ENCODE measurements at places on chromosomes 5 and 9.

DNA sequence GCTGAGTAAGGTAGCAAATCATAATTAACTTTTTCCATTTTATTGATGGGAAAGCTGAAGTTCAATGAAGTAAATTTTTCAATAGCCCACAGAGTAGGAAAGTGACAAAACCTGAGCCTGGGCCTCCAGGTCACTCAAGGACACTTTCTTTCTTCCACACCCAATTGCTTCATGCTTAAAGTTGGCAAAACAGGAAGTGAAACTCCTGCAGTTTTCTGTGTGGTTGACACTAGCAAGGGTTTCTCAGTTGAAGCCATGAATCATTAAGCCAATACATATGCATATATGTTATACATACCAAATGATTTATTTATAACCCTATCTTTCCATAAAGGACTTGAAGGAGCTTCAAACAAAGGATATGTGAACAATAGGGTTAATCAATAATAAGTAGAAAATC lies 13.9 kb downstream of the TLR4 start:
- no peak for DNase-seq

DNA sequence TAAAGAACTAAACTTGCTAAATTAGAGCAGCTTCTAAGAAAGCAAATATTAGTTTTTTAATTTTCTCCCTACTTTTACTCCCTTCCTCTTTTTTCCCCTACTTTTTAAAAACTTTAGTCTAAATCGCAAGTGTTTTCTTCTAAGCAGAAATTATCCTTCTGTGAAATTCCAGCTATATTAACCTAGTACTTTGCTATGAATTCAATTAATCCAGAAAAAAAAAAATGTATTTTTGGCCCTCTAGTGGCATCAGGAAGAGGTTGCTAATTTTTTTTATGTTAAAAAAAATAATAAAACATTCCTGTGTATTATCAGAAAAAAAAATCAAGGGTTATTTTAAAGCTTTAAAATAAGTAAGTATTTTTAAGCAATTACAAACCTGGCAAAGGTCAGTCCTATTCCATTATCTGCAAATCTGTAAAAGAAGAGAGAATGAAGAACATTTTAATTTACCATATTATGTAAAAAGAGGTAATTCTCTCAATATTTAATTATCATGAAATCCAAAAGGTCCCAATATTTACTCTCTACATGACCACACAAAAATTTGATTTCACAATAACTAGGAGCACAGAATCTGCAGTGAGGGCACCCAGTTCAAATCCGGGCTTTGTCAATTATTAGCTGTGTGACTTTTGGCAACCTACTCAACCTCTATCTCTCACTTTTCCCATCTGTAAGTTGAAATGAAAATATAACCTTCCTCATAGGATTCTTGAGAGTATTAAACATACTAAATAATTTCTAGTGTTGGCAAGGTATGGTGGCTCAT lies 52.0 kb downstream of the CEMIP2 start:
- DNase-seq: no peak

DNA sequence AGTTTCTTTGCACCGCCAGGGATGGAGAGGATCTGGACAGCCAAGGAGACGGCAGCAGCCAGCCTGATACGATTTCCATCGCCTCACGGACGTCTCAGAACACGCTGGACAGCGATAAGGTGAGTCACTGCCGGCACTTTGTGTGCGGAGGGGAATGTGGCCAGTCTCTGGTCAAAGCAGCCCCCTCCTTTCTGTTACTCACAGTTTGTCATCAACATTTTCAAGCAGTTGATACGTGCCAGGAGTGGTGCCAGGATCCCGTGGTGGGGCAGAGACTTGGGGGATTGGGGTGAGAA lies 175.1 kb upstream of the OTULINL start:
- no peak for DNase-seq

DNA sequence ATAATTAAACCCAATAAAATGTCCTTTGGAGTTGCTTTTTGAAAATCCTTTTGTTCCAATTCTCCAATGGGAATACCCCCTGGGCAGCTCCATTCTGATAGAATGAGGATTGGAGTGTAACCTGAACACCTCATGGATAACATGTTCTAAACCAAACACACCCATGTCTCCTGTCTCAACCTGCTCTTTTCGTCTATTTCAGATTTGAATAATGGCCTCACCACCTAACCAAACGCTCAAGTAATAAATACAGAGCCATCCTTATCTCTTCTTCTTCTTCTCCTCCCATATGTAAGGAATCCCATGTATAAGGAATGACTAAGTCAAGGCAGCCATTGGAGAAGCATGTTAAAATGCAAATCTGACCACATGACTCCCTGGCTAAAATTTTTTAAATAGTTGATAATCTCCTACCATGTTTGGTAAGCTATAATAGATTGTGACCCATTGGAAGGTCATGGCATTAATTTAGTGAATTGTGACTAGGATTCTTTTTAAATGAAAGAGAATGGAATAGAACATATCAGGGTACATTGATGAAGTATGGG lies 26.0 kb downstream of the ELL2 start:
- no peak for DNase-seq

DNA sequence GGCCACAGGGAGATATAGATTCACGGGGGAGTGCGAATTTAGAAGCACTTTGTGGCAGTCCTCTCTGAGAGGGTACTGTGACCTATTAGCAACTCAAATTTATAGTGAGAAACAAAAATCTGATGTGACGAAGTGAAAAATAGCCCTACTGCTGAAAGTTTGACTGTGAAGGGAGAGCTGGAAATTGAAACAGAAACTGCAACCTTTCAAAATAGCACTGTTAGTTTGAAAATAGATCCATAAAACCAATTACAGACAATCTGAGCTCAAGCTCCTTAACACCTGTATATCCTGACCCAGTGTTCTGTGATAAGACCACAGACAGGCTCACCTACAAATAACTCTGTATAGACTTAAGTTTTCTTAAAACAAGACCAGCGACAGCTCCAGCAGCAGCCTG lies 420.1 kb downstream of the IRX1 start:
- DNase-seq: no peak

DNA sequence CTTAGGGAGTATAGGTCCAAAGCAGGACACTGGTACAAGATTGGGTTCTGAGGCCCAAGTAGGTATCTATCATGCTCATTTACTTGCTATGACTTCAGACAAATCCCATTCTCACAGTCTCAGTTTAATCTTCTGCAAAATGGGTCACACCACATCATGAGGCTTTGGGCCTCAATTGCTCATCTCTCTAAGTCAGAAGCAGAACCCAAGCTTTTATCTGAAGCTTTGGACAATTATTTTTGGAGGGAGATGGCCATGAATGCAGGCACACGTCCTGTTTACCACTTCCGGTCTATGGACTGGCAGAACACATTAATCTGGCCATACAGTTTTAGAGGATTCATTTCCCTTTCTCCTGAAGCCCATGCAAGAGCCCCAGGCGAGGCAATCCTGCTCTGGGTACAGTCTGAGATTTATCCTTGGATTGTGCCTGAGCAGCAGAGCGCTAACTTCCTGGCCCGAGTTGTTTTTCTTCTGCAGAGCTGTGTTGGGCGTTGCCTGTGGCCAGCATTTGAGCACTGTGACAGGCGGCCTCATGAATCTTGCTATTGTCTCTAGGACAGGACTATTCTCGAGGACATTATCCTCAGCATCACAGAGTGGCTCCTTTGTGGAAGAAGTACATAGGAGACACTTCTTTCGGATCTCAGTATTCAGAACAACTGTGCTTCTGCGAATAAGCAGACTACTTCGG lies 16.1 kb downstream of the SLC22A4 start:
- DNase-seq: no peak

DNA sequence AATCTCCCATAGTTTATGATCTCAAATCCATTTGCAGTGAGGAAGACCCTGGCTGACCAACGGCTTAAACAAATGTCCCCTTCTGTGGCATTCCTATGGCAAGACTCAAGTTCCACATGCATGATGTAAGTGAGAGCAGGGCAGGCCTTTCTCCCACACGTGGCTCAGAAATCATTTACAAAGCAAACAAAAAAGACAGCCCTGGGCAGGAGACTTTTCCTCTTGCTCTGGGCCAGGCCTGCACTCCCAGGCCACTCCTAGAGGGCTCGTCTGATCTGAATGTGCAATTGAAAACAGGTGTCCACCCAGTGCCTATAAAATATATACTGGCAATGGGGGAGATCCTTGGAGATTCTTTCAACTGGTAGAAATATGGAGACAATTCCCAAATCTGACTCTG lies 123.1 kb downstream of the DMRT2 start:
- DNase-seq: no peak

- DNase-seq: no peak
Observed at GRCh38 chr5:138455232-138455930, 9.9 kb upstream of the EGR1 start.

DNA sequence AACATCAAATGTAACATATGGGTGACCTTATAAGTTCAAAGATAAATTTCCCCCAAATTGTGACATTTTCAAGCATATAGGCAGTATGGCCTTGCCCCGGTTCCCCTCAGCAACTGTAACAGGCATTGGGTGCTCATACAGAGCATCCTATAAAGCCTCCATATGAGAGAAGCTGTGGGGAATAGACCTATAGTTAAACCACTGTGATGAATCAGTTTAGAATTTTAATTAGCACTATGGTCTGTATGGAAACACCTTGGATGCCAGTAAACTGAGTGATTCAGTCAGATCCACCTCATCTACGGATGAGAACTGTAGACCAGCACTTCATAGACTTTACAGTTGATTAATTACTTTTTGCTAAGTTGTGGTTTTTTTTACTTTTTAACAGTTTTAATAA lies 79.4 kb downstream of the ERCC6L2 start:
- DNase-seq: no peak

DNA sequence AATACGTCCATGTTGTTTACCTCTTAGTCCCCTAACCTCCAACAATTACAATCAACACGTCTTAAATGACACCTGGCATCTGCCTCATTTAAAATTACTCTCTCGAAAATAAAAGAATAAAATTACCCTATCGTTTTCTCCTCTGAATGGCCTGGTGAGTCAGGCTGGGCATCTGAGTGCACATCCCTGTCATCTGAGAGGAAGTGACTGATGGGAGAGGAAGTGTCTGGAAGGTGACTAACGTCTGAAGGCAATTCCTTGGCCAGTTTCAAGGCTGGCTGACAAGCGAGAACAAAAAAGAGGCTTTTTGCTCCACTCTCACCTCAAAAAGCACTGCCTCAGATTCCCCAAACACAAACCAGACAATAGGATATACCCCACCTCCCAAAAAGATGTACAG lies 57.7 kb downstream of the MAPKAP1 start:
- DNase-seq: no peak

DNA sequence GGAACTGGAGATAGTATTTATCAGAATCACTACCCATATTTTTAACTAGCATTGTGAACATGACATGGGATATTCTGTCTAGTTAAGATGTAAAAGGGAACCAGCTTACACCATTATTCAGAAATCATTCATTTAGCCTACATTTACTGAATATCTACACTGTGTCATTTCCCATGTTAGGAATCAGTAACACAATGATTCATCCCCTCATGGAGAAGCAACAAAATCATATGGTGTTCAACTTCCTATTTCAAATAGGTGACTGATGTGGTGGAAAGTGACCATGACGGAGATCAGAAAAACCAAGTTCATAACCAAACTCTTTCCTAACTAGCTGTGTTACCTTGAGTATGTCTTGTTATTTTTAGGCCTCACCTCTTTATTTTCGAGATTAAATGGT lies 550.0 kb upstream of the TUSC1 start:
- no peak for DNase-seq

DNA sequence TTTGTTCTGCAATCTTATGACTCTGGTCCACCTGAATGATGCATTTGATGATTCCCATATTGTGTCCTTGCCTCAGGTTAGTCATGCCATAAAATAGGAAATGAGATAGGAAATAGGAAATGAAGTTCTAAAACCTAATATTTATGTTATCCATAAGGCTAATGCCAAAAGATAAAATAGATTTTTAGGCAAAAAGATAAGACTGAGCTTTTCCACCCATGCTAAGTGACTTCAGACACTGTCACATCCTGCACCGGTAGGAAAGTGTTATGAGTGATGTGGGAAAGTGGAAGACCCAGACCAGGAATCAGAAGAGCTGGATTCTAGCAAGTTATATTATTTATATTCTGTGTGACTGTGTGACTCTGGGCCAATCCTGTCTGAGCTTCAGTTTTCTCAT lies 600.8 kb upstream of the DMAC1 start:
- no peak for DNase-seq

DNA sequence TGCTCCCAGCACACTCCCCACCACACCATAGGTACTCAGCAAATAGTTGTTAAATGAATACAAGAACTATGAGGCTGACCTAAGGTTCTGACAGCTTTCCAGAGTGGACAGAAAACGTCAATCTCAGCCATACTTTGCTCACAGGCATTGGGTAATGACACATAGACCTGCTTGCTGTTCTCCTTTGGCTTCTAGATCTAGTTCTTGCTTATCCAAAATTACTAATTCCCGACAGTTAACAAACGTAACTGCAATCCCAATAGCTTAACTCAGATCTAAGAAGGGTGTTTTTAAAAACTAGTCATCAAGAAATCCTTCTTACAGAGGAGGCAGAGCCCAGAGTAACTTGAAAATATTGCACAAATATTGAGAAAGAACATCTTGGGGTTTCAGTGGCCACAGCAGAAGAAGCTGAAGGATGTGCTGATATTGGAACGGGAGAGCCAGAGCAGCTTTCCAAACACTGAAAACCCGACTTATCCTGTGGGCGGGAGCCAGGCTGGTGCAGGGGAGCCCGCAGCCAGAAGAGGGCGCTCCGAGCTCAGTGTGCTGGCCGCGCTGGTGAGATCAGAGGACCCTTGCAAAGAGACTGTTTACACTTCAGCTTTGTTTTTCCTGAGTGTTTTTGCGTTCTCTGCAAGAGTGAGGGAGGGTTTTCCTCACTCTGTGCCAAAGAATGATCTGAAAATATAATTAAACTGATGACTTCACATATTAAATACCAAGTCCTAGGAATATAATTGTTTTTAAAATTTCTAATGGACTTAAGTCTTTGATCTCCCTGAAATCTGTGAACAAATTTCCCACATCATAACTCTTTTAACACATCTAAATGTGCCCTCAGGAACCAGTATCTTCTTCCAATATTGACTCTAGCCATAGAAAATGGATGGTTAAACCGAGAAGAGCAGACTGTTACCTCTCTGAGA lies 30.3 kb downstream of the FGF1 start:
- DNase-seq: peak; percentile 87

DNA sequence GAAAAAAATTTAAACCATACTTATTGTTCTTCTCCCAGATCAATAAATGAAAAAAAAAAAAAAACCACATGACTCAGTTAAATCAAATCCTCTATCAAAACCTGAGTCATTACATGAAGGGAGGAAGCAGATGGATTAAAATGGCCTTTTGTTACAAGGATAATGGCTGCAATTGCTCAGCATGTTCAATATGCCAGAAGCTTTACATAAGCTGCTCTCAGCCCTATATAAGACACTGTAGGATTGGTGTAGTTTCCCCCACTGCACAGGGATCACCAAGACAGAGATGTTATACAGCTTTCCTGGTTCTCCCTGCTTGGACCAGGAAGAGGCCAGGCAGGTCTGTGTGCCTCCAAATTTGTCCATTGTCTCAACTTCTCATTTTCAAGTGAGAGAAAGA lies 101.6 kb upstream of the MAP1B start:
- no peak for DNase-seq

DNA sequence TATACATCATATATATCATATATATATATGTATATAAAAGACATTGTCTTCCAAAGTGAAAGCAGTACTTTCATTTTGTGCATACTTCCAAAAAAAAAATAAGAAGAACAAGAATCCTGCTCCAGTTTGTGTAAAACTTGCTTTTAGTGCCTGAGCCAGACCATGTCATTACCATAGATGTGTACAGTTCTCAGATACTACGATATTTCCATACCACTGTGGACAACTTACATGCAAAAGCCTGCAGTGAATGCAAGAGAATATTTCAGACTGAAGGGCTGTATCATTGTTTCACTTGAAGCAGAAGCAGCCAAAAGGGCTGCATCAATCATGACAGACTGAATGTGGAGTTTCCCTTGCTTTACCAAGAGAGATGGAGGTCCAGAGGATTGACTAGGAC lies 72.6 kb upstream of the CYLC2 start:
- no peak for DNase-seq

Data from aorta (tissue), 5 donors.